ENCODE measurements at places on chromosomes 12 and 14.

DNA sequence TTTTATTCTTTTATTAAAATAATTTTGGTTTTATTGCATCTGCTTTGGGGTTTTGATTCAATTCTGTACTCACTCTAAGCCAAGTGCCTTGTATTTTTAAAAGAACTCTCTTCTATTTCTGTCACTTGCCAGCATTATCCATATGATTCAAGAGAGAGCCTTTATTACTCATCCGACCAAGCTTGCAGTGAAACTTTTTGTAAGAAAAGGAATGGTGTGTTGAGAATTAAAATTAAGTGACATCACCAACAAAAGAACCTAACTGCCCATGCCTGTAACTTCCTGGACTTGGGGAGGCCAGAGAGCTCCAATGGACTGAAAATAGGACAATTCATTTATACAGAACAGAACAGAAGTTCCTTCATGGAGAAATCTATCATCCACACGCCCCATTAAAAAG lies 52.1 kb downstream of the GALNT4 start:
- no peak for DNase-seq

DNA sequence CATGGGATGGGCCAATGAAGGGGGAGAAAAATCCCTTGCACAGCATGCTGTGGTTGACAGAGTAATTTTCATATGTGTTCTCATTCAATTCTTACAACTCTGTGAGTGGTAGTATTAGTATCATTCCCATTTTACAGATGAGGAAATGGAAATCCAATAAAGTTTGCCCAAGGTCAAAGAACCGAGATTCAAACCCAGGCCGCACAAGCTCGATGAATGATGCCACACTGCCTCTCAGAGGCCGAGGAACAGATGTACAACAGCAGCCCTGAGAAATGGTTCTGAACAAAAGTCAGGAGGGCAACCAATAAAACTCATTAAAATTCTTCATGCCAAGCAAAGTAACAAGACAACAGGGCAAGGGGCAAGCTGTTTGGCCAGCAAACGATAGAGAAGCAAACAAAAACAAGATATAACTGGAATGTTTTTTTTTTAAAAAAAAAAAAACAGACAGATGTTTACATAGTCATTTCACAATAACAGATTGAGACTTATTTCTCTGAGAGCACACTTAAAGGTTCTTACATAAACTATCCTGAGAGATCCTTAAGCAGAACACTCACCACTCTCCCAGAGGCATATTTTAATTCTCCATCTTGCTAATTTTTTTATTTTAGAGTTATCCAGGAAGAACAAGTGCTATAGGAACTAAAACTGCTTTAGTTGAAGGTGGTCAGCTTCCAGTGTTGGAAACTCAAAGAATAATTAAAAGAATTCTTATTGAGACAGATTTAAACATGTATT lies 85.8 kb downstream of the EXOC5 start:
- no peak for DNase-seq

DNA sequence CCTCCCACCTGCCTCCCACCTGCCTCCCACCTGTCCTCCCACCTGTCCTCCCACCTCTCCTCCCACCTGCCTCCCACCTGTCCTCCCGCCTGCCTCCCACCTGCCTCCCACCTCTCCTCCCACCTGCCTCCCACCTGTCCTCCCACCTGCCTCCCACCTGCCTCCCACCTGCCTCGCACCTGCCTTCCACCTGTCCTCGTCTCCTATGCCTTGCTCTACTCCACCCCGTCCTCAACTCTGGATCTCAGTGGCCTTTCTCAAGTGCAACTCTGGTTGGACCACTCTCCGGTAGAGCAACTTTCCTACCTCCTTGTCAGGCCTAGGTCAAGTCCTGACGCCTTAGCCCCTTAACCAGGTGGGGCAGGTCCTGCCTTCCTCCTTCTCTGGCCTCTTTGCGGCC lies 29.3 kb upstream of the PEX5 start:
- DNase-seq = no peak

DNA sequence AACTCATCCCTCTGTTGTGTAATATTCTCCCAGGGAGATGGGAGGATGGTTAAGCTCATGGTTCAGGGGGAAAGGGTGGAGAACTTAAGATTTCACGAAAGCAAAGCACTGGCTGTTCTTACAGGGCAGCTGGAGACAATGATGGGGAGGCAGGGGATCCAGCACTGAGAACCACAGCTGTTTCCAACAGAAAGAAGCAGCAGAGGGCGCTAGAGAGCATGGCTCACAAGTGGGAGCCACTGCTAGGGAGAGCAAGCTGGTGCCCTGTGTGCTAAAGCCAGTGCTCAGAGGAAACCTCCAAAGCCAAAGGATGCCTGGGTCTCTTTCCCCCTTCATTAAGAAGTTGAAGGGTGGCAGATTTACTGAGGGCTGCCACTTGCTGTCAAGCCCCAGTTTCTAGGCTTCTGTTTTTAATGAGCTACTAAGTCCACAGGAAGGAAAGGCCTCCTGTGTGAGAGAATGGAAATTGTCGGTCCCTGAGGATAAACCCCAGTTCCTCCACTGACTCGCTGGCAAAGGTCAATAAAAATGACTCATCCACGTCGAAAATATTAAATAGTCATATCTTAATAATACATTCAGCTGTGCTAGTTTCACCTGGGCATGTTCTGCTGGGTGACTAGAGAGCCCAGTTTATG lies 199.7 kb downstream of the ANO2 start:
- peak; percentile 49 for DNase-seq

DNA sequence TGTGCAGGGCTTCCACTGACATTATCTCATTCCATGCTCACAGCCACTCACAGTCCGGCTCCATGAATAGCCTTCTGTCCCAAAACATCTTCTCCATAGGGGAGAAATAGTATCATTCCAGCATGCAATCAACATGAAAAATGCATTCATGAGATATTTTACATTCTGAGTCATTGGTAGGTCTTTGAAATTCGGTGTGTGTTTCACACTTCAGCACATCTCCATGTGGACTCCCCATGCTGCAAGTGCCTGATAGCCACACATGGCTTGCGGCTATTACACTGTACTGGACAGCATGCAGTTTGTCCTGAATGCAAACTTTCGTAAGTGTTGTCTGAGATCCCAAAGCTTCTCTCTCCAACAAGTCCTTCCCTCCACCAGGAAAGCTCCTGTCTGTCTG lies 449.3 kb downstream of the MED13L start:
- no peak for DNase-seq

- DNase-seq = no peak
Observed at GRCh38 chr12:11578461-11578993, 70.9 kb upstream of the ETV6 start.

DNA sequence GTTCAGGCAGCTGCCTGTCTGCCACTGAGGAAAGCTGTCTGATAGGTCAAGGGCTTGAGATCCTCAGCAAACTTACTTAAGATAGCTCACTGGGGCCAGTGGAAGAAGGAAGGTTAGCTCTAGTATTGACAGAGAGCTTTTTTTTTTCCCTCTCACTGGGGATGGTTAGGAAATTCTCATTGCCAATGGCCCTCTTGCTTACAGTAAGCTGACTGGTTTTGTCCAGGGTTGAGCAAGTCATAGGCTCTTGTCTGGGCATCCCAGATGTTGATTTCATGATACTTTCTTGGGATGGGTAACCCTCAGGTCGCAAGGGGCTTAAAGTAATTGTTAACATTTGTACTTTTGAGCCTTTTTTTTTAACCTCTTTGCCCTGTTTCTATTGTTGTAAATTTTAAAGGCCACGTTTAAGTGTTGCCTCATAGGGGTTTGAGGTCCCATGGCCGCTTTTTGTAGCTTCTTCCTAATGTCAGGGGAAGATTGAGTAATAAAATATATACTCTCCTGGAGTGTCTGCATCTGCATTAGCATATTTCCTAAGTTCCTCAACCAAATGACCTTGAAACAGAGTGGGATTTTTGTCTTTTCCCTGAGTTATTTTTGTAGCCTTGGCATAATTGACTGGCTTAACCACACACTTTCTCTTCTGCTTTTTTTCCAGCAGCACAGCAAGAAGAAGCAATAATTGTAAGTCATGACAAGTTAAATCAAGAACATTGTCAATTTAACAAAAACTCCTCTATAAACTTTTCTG lies 716.0 kb downstream of the LRFN5 start:
- no peak for DNase-seq

DNA sequence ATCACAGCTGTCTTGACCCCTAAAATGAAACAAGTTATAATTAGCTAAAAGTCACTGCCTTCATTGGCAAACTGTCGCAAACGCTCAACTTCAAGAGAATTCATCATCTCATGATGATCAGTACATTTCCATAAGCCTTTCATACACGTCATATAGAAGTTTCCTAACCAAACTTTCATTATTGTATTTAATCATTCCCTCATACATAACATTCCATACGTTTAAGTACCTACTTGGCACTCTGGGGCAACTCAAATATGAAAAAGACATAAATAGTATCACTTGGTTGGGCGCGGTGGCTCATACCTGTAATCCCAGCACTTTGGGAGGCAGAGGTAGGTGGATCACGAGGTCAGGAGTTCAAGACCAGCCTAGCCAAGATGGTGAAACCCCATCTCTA lies 12.4 kb upstream of the PPP2R5E start:
- no peak for DNase-seq

GRCh38 chr12:62267480-62267879 lies 7.3 kb downstream of the USP15 start:
- DNase-seq = no peak
